ENCODE measurements at places on chromosomes 2 and 18.

GRCh38 chr2:163773276-163773675 lies 37.5 kb upstream of the FIGN start:
- no peak for DNase-seq

DNA sequence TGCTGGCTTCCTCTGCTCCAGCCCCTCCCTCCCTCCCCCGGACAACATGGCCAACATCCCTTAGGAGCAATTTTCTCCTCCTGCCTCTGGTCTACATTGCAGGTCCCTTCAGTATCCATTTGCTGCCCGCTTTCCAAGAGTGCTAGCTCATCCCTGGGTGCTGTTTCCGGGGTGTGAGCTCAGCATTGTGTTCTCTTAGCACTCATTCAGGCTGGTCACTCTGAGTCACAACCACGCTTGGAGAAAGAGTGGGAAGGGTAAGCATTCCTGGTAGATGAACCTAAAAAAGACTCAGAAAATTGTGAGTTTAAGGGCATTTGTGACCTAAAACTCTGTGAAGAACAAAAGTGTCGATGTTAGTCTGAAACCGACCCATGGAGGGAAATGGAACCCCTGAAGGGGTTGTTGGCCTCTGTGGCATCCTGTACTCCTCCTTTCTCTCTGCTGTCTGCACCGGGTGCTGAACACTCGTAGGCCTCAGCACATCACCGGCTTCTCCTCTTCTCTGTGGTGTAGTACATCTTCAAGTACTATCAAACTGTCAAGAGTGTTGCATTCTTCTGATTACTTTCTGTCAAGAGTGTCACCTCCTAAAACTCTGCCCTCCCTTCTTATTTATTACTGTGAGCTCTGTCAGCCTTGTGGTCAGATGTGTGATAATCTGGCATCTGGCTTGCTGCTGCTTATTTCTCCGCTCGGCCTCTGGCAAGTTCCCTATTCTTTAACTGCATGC lies 73.0 kb downstream of the CTNNA2 start:
- DNase-seq, result no peak

DNA sequence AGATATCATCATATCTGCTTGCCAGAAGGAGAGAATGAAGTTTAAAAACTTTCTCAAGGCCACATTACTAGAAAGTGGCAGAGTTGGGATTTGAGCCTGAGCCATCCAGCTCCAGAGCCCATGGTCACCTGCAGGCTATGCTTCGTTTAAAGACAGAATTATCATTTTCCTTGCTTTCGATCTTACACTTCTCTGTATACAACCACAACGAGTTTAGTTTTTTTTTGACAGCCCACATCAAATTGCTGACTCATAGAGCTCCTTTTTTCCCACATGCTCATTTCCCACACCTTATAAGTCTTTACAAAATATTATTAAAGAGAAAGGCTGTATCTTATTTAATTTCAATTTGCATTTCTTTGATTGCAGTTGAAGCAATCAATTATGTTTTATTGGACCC lies 6.5 kb downstream of the PLEK start:
- no peak for DNase-seq

DNA sequence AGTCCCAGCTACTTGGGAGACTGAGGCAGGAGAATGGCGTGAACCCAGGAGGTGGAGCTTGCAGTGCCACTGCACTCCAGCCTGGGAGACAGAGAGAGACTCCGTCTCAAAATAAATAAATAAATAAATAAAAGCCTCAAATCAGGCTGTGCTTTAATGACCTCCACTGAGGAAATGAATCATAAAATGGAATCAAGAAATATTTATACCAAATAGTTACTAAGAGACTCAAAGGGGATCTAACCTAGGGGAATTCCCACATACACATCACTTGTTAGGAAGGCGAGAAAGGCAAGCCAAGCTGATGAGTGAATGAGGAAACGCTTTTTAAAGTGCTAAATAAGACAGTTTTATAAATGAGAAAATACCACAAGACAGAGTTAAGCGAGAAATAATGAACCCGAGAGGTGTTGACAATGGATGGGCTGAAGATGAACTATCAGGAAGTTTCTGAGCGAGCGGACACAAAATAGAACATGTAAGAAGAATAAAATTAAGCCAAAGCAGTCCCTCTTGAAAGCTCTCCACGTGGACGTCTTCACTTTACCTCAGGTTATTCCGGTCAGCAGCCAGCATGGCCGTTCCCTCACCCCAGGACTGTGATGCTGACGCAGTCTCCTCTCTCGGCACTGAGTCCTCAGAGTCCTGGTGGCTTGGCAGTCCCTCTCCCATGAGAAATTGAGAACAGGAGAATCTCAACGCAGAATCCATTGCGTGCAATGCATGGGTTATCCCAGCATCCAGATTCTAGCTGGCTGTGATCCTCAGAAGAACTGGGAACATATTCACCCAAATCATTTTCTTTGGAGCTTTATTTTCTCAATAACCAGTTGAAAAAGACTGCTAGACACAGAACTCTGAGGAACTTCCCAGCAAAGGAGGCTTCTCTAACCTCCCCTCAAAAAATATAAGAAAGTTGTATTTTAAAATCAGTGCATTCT lies 22.3 kb downstream of the PXDN start:
- no peak for DNase-seq

DNA sequence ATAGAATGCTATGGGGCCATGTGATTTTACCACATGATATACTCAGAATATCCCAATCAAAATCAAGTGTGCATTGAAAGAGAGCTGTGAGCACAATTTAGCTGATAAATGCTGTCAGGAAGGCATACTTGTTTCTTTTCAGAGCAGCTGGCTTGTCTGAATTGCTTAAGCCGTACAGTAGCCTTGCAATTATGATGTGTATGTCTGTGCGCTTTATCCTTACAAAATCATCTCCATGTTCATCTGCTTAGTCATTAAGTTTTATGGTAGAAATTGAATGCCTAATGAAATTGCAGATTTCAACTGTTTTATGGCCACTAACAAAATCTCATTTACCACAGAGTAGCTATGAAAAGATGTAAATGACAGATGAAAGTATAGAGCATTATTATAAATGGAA lies 346.0 kb upstream of the DLGAP1 start:
- no peak for DNase-seq

DNA sequence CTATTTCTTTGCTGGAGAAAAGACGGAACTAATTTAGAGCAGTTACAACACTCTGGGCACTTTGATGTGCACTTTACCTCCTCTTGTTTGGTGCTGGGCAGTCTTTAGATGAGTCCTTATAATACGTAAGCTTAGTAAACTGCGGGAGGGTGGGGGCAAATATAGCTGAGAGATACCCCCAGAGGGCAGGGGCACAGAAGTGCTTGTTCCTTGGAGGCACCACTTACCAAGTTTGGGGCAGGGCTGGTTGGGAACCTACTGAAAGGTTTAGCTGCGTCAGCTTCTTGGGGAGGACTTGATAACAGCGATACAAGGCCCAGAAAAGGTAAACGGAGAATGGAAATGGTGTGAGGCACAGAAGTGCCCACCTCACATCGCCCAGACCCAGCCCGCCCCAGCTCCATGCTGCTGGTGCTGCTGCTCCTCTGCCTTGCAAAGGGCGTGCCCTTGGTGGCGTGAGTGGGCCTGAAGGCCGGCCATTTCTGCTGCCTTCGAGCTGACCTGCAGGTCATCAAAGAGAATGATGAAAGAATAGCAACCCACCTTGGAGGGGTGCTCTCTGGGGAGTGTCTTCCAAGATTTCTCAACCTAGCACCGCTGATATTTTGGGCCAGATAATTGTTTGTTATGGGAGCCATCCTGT lies 128.2 kb upstream of the EML6 start:
- DNase-seq, result no peak

DNA sequence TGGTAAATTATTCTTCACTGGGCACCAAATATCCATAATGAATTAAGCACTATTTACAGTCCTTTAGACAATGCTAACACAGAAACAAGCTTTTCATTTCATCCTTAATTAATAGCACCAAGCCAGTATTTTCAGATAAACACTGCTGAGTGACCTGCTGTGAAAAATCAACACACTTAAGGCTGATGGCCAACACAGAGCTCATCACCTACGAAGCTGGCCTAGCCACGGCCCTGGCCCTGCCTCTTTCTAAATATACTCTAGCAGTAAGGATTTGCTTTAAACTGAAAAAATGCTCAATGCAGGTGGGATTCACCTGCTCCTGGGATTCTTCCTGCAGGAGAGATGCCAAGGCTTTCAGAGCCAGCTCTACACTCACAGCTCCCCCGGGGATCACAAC lies 18.4 kb downstream of the CYB5A start:
- DNase-seq, result no peak

- no peak for DNase-seq
These were observed 13.0 kb upstream of the RMDN2 start for GRCh38 chr2:37912056-37912455.

GRCh38 chr2:150919901-150920300 lies 341.8 kb downstream of the RBM43 start:
- DNase-seq, result no peak

DNA sequence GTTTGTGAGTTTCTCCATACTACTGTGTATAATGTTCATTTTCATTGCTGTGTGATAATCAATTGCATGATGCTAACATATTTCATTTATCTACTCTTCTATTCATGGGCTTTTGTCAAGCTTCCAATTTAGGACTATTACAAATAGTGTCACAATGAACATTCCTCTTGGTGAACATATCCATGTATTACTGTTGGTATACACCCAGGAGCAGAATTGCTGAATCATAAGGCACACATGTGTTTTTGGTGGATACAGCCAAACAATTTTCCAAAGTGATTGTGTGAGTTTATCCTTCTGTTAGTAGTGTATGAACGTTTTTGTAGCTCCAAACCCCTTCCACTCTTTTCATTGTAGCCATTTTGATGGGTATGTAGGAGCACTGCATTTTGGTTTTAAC lies 101.6 kb upstream of the COPS8 start:
- no peak for DNase-seq

- no peak for DNase-seq
These were observed 800.0 kb upstream of the PIK3C3 start for GRCh38 chr18:41155025-41155424.

DNA sequence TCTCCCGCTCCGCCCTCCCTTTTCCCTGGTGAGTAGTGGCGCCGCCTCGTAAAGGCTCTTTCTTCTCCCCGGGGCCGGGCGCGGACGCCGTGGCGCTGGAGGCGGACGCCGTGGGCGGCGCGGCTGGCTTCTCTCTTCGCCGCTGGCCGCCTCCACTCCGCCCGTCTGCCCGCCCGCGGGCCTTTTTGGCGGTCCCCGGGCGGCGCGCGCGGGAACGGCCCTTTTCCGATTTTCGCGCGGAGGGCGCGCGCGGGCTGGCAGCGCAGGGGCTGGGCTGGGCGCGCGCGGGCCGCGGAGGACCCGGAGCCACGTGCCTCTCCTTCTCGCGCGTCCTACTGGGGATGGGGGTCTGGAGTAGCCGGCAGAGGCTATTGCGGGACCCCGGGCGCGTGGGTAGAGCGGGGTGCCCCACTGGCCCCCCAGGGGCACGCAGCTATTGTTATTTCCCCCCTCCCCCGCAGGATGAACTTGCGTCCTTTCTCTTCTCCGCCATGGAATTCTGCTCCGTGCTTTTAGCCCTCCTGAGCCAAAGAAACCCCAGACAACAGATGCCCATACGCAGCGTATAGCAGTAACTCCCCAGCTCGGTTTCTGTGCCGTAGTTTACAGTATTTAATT lies 472 bp downstream of the SLC20A1 start:
- no peak for DNase-seq

DNA sequence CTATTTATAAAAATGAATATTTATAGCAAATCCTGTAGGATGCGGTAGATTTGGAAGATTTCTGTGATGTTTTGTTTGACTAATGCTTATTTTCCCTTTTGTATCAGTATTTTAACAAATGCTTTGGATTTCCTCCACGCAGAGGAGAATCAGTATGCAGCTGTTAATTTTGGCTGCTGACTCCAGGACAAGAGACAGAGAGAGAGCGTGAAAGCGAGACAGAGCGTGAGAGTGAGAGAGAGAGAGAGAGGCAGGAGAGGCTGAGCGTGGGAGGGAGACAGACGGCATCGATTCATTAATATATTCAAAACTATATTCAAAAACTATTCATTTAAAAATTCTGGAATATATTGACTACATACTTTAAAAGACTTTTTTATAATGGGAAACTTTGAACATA lies 62.5 kb downstream of the RRM2 start:
- DNase-seq, result no peak

DNA sequence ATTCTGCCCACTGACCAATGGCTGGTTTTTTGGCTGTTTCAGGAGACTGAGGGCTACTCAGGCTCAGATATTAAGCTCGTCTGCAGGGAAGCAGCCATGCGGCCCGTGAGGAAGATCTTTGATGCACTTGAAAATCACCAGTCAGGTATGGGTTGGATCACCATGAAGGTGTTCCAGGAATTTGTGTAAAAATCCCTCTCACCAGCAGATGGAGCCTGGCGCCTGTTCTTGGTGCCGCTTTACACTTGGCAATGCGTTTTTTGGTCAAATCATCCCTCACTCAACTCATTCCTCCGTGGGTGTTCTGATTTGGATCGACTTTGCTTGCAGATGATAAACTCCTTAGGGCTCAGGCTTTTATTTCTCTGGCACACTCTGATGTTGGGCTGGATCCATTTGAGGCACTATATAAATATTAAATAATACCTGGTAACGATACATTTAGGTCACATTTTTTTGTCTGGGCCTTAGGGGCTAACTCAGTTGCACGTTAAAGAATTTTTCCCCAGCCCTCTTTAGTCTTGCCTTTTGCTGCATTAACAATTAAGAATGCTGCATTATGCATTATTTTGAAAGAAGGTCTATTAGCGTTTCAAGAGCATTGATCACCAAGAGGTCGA lies 50.0 kb downstream of the HDHD2 start:
- peak; percentile 33 for DNase-seq
